ENCODE measurements at places on chromosomes 6 and 20.

GRCh38 chr6:84467296-84467695, 239.9 kb upstream of the CEP162 start:
- no peak for DNase-seq

DNA sequence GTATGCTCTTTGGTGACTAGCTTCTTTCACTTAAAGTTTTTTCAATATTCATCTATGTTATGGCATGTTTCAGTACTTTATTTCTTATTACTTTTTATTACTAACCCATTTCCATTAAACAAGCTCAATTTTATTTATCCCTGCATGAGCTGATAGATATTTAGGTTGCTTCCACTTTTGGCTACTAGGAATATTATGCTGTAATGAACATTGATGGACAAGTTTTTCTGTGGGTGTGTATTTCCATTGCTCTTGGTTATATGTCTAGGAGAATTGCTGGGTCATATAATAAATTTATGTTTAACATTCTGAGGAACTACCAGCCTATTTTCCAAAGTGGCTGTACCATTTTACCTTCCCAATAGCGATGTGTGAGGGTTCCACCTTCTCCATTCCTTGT, 69.9 kb downstream of the ZBTB2 start:
- DNase-seq, result no peak

- no peak for DNase-seq
These were observed 7.9 kb downstream of the PEX6 start for GRCh38 chr6:42970871-42971612.

DNA sequence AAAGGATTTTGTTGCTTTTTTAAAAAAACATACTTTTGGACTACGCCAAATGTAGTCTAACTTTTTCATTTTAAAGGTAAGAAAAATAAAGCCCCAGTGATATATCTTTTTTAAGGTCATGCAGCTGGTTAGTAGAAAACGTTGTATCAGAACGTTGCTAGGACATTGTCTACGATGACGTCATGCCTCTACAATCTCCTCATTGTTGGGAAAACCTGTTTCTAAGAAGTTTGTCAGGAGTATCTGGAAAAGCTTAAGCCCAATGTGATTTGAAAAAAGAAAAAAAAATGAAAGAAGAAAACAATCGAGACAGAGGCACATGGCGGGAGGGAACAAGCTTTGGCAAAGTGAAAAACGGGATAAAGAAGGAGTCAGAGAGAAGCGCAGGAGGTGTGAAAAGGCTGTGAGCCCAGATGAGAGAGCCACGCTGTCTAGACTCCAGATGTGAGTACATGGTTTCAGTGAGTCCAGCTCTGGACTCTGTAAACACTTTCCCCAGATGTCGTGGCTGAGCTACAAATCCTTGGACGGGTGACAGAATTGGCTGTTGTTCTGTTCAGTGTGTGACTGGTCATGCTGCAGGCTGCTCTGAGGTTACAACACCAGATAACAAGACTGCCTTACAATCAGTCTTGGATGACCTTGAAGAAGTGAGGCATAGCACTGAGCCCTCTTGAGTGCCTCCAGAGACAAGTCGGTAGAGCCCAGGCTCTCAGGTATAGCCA, 656.7 kb upstream of the ID4 start:
- DNase-seq, result no peak

DNA sequence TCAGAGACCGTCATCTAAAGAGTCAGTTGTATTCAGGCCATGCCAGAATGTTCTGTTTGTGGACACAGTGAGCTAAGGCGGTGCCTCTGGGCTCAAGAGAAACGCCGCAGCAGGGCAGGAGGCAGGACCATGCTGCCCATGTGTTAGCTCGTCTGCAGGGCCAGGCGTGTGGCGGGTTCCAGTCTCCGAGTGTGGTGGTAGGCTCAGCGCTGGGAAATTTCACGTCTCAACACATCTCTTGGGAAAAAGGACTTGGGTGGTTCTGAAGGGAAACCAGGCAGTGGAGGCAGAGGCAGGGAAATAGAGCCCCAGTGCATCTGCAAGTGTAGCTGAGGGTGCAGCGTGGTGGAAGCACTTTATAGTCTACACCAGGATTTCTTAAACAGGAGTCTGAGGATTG, 56.9 kb upstream of the TAGAP start:
- no peak for DNase-seq

- DNase-seq, result no peak
These were observed 9.9 kb downstream of the TRIM40 start for GRCh38 chr6:30145818-30146217.

GRCh38 chr6:2579804-2580570, 170.7 kb downstream of the MYLK4 start:
- DNase-seq, result no peak

GRCh38 chr6:41939848-41940758, 1.5 kb downstream of the CCND3 start:
- no peak for DNase-seq

- no peak for DNase-seq
These were observed 16.6 kb upstream of the TRIM27 start for GRCh38 chr6:28940294-28940857.

DNA sequence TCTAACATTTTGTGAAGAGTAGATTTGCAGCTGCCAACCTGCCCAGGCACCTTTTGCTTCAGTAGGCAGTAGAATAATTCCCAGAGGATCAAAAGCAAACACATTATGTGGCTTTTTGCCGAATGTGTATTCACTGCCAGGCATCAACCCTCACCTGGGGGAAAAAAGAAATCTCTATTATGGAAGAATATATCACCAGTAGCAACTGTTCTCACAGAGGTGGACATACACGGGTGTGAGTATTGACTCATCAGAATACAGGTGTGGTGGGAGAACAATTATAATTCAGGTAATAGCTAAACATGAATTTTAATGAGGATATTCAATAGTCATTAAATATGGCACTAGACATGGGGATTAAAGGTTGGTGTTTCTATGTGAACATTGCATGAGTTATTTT, 910.7 kb downstream of the TFAP2A start:
- no peak for DNase-seq

DNA sequence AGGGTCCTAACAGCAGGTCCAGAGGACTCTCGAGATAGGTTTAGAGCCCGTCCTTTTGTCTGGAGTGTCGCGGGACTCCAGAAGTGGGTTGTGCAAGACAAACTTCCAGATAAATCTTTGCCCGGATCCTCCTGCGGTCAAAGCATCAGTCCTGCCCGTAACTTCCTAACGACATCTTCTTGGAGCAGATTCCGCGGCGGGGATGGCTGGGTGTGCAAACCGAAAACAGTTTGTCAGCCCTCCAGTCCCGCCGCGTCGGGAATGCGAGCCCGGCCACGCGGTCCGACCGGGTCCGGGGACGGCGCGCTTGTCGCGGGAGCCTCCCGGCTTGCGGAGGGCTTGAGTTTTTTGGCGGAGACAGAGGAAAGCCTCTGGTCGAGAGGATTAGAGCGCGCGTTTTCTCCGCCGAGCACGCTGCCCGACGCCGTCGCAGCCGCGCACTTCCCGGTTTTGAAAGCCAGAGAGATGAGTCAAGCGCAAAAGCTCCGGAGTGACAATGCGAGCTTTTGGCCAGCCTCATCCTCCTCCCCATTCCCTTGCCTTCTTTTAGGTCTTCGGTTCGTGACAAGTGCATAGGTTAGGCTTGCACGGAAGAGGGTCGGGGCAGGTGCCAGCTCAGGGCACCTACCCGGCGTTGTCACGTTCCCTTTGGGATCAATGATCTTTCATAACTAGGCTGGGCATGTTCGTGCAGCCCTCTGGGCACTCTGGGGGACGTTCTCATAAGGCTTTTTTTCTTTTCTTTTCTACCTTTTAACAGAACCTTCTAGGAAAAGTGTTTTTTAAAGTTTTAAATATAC, 91.3 kb upstream of the PRDM1 start:
- DNase-seq, result no peak

DNA sequence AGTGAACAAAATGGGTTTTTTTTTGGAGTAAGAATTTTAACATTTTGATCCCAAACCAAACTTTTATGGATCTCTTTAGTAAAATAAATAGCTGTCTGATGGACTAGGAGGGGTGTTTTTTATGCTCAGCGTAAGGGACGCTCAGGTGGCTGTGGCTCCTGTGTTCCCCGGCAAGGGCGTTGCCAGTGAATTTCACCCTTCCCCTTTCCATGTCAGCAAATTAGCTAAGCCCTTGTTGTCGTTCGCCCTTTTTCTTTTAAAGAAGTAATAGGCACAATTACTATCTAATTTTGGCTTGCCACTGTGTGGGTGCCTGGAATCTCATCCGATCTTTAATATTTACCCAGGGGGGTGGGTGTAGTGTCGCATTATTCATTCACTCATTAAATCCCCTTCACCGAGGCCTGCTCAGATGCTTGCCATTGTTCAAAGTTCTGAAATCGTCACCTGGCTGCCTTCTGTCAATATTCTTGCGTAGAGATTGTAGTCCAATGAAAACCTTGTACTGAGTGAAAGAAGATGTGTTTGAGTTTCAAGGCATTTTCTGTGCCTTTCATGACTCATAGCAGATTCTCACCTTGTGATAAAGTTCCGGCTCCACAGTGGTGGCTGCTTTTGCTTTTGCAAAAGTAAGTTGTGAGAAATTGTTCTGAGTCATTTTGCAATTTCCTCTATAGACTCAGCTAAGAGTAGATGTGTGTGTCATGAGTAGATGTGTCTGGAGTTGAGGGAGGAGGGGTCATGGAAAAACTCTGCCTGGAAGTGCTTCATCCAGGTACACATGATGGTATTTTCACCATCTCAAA, 40.0 kb upstream of the CLDN20 start:
- no peak for DNase-seq

- DNase-seq, result no peak
These were observed 45.2 kb downstream of the DPPA5 start for GRCh38 chr6:73308712-73309534.

GRCh38 chr6:100504786-100505737, 40.3 kb upstream of the SIM1 start:
- DNase-seq, result no peak

DNA sequence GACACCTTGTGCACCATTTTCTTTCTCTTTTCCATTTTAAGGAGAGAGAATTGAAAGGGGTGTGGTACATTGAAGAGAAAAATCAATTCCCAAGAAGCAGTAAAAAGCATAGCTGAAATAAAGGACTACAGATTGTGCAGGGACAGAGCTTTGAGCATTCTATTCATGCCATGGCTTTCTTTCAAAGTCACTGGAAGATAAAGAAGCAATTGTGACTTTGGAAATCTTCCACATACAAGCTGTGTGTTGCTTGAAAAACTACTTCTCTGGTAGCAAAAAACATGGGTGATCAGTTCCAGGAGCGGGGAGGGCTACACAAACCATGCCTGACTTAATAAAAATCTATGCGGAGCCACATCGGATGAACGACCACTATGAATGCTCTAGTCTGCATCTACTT, 230.2 kb upstream of the THEMIS start:
- DNase-seq, result no peak

- DNase-seq, result peak; percentile 35
These were observed 6.0 kb upstream of the TRIM26 start for GRCh38 chr6:30219244-30219643.

DNA sequence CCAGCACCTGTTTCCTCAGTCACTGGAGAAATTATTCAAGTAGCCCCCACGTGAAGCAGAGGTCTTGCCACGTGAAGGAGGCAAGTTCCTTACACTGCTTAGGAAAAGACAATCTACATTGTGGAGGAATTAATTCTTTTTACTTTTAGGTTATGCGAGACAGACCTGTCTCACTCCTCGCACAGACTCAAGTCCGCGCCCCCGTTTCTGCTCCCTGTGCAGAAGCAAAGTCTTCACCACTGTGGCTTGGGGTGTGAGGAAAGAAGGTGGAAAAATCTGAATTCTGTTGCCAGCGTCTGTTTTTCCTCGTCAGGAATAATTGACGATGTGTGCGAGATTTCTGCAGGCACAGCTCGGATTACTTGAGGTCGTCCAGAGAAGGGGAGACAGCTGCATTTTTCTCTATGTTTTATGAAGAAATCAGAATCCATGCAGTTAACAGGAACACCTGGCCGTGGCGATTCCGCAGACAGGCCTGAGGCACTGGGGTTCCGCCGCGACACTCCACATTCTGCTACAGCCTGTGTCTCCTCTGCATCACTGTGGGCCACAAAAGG, 185.1 kb downstream of the SMOC2 start:
- DNase-seq, result no peak

- DNase-seq, result no peak
These were observed 77.6 kb downstream of the LIN28B start for GRCh38 chr6:105034470-105034869.

GRCh38 chr20:51163996-51164600, 141.2 kb upstream of the KCNG1 start:
- DNase-seq, result no peak

- no peak for DNase-seq
These were observed 21.8 kb upstream of the AMD1 start for GRCh38 chr6:110852773-110853172.

- no peak for DNase-seq
These were observed 746.0 kb upstream of the ADGRB3 start for GRCh38 chr6:67888886-67889681.

- DNase-seq, result no peak
These were observed 568.6 kb downstream of the HAO1 start for GRCh38 chr20:7371518-7372163.

DNA sequence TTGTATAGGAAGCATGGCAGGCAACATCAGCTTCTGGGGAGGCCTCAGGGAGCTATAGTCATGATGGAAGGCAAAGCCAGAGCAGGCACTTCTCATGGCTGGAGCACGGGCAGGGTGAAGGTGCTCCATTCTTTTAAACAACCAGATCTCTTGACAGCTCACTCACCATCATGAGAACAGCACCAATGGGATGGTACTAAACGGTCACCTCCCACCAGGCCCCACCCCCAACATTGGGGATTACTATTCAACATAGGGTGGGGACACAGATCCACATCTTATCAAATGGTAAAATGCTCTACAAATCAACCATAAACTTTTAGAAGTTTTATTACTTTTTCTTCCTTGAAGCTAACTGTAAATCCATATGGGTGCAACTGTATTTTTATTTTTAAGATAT, 61.5 kb downstream of the MAP3K4 start:
- no peak for DNase-seq

DNA sequence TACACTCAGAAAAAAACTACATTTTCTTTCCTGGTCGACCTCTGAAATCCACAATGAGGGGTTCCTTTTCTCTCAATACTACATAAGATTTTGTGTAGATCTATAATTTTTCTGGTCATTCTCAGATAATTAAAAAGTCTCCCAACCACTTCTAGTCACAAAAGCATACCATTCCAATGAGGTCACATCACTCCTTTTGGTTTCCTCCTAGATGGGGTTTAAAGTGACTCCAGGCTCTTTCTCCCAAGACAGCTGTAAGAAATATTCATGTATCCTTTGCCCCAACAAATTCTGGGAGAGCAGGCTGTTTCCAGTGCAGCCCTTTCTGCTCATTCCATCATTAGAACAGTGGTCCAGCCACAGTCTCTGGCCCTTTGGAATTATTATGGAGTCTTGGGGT, 43.1 kb upstream of the BEND6 start:
- no peak for DNase-seq

Measured in D721Med (cell line).